ENCODE measurements at places on chromosomes 5 and 9. TPM values are rescaled to one million over a fixed set of nuclear protein-coding genes. Genes with fewer than 3 reads are reported as not detected.

The OTULINL gene
- polyA plus RNA-seq = 56.8 TPM

DNA sequence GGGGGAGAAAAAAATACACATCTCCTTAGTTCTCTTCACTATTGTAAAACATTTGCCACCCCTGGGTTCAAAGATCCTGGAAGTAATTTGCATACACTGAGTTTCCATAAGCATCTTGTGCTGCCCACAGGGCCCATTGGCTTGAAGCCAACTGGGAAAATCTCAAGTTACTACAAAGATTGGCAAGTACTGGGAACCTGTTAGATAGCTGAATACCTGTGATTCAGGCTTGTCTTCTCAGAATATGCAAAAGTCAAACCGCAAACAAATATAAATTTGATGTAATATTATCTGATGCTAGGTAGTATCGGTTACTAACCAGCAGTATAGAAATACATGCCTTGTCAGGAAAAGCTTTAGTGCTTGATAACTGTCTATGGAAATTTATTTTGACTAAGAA, 156.9 kb upstream of the FST start:
- no peak for DNase-seq

DNA sequence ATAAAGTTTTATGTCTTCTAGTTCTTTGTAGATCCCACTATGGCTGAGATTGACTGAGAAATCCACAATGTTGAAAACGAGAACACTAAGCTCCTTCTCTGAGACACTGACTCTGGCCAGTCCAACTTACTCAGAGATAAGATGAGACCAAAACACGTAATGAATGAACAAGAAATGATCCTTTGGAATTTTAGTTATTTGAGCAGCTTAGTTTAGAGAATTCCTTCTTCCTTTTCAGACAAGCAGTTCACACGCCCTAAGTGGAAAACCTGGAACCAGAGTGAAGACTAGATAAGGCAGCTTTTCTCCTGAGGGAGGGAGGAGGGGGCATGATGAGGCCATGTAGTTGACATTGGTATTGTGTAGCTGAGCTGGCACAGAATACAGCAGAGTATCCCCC, 139.6 kb downstream of the GABRB2 start:
- DNase-seq = no peak

The FAM169A gene
- polyA plus RNA-seq = not detected

DNA sequence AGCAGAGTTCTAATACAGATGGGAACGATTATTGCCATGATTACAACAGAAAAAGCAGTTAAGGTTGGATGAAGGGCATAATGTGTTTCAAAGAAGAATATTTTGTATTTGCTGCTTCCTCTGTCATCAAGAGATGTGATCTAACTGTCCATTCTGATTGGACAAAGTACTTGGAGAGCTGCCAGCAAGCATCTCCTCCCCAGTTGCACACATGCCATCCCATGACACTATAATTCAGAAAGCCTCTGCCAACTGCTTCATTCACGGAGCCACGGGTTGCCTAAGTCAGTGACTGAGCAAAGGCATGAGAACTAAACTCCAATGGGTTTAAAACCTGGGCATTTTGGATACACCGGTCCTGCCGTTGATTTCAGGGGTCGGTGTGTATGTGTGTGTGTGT, 253.8 kb downstream of the CRB2 start:
- no peak for DNase-seq

The SUSD3 gene
- polyA plus RNA-seq = 15.7 TPM

- no peak for DNase-seq
These were observed 38.2 kb downstream of the ZDHHC11B start for GRCh38 chr5:746258-746761.

DNA sequence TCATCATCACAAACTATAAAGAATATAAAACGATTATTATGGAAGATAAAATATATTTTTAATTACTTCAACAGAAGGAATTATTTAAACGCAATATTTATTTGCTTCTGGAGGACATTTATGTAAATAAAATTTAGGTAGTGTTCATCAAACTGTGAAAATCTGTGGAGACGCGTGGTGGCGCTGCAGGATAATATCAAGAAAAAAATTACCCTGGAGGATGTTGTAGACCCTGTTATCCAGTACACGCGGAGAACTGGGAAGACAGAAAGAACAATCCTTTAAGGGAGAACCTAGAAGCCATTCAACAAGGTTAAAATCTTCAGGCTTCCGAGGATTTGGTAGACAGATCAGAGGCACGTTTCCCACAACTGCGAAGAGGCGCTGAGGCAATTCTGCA, at the start of gene PCDHB12:
PCDHB12 (plus strand) TSS at position 242 of the 400 bp plus-strand sequence. CDS start 189 bp downstream, outside the sequence.
- DNase-seq = no peak

DNA sequence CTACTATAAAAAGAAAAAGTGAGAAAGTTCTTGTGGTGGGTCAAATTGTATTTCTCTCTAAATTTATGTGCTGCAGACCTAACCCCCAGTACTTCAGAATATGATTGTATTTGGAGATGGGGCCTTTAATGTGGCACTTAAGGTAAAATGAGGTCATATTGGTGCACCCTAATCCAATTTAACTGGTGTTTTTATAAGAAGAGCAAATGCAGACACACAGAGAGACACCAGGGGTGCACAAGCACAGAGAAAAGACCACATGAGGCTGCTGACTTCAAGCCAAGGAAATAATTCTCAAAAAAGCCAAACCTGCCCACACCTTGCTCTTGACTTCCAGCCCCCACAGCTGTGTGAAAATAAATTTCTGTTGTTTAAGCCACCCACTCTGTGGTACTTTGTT, 80.2 kb upstream of the HTR4 start:
- DNase-seq = no peak

The C9orf50 gene
- polyA plus RNA-seq = not detected

DNA sequence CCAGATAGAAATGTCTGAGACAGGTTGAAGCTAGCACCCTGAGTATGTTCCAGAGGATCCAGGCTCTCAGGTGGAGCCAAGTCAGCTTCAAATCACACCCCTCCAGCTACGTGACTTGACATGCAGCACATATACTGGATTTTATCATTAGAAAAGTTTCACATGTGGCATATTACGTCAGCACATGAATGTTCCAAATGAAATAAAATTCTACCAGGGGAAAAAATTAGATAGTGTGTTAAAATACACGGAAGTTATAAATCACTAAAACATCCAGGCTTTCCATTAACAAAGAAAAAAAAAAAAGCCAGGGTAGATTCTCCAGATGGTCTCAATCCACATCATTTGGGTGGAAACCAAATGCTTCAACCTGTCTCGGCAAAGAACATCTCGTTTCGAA, 251.6 kb downstream of the MPDZ start:
- DNase-seq = no peak

DNA sequence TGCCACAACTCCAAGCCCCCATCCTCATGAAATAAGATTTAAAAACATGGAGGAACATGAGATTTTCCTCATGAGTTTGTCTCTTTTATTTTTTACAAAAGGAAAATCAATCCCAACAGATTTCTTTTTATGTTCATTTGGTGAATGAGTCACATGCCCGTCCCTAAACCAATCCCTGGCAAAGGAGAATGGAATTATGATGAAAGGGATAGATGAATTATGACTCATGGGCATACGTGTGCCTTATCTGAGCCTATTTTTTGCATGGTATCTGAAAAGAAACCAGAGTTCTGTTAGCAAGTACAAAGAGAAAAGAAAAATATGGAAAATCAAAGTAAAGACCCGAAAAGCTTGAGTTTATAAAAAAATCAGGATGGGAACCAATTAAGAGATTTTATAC, 267.5 kb upstream of the TMEM161B start:
- DNase-seq = no peak

DNA sequence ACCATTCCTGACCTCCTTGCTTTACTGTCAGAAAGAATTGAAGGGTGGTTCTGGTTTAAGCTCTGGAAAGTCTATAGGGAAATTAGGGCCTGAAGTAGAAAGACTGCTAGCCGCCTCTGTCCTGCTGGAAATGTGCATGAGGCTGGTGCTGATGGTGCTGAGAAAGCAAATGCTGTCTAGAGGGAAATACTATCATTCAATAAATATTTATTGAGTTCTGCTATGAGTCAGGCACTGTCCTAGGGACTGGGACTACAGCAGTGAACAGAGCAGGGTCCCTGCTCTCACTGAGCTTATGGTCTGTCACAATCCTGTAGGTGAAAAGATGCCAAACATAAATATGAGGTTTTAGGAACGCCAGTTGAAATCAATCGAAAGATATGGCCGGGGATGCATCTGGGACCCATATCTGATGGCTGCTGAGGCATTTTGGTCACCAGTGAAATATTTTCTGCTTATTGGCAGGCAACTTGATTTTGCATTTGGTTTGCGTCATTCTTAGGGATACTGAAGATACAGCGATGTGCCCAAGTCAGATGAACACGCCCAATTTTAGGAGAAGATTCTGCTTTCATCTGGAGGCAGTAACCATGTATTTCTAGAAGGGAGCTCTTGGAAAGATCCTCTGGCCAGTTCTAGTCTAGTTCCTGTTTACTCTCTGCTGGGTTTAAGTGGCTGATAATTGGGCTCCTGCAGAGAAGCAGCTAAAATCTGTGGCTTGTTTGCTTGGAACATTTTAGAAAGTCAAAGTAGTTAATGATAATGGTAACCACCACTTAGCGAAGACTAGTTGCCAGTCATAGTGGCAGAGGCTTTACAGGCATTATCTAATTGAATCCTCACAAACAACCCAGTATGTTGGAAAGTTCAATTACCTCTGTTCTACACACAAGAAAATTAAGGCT, 73.3 kb downstream of the INSYN2B start:
- no peak for DNase-seq

The POLR3G gene
- polyA plus RNA-seq = 0.13 TPM

The ZNF454 gene
- polyA plus RNA-seq = not detected

GRCh38 chr5:83222906-83223305, 145.6 kb downstream of the XRCC4 start:
- no peak for DNase-seq

The PCDHGA12 gene
- polyA plus RNA-seq = 0.01 TPM

The CCDC171 gene
- 0.03 TPM for polyA plus RNA-seq

- DNase-seq = no peak
These were observed 36.3 kb downstream of the UBQLN1 start for GRCh38 chr9:83671451-83671850.

DNA sequence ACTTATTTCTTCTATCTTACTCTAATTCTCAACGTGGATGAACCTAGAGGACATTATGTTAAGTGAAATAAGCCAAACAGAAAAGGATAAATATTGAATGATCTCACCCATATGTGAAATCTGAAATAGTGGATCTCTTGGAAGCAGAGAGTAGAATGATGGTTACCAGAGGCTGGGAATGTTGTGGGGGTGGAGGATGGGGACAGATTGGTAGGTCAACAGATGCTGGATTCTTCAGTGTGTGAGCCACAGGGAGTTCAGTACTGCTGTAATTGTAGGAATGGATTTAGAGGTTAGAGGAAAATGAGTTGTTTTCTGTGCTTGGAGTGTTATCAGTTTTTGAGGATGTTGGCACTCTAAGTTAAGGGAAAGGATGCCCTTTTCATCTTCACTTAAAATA, 190.6 kb downstream of the FBXL7 start:
- DNase-seq = no peak

- no peak for DNase-seq
These were observed 330.9 kb upstream of the GRIA1 start for GRCh38 chr5:153159616-153160015.

The ROPN1L gene
- polyA plus RNA-seq = 1.9 TPM

Data from CD14-positive monocyte (primary cell).